ENCODE measurements at places on chromosomes 2 and 18. TPM values are rescaled to one million over a fixed set of nuclear protein-coding genes. Genes with fewer than 3 reads are reported as not detected.

The CRYGC gene
- not detected for total RNA-seq

The AMER3 gene
- not detected for total RNA-seq

The SH2D6 gene
- total RNA-seq: 0.74 TPM

The MC5R gene
- not detected for total RNA-seq

- H3K27me3 ChIP-seq: peaks cover 33% of the 10 kb centered on the region
- peak overlapping the region; percentile 9 for H3K27ac ChIP-seq
- peaks cover 23% of the 10 kb centered on the region for H3K4me1 ChIP-seq
- DNase-seq: peak; percentile 55
- no peaks in the 10 kb centered on the region for H3K36me3 ChIP-seq
Measured at GRCh38 chr2:65397122-65397521, 35.3 kb downstream of the SPRED2 start.

- no peaks in the 10 kb centered on the region for H3K27me3 ChIP-seq
- H3K36me3 ChIP-seq: peaks cover 14% of the 10 kb centered on the region
- DNase-seq: no peak
- peak overlapping the region; percentile 59 for H3K27ac ChIP-seq
Measured at GRCh38 chr2:218276986-218277755, 6.9 kb downstream of the PNKD start.

- H3K36me3 ChIP-seq: peaks cover 69% of the 10 kb centered on the region
- peaks cover 62% of the 10 kb centered on the region for H3K4me1 ChIP-seq
- peak overlapping the region; percentile 90 for H3K27ac ChIP-seq
- no peak for DNase-seq
- peak overlapping the region; percentile 77 for H3K4me3 ChIP-seq
Measured at GRCh38 chr2:201128033-201128432, 12.1 kb downstream of the CFLAR start.

DNA sequence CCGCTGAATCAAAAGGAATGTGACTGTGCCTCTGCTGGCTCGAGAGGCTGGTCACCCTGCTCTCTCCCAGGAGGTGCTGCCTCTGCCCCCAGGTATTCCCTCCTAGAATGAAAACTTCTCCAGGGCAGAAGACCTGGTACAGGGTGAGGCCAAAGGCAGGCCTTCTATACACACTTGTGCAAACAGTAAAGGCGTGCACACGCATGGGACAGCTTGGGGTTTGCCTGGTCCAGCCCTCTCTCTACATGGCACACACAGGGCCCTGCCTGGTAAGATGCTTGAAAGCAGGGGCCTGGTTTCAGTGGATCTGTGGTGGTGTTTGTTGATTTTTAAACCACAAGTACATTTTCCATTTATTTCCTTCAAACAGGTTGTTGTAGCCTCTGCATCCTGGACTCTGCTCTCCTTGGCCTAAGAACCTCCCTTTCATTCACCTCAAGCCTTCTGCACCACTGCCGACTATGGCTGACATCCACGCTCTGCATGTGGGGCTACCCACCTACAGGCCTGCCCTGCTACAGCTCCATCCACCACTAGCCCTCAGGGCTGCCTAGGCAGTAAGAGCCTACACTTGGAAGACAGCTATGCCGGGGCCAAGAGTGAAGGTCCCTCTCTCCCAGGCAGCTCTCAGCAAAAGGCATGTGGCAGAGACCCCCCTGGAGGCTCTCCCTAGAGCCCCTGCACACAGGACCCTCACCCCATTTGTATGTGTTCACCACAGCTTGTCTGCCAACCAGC, 190.7 kb downstream of the ZBTB7C start:
- H3K4me1 ChIP-seq: no peaks in the 10 kb centered on the region
- H3K27ac ChIP-seq: no peak overlapping the region
- no peaks in the 10 kb centered on the region for H3K36me3 ChIP-seq
- H3K27me3 ChIP-seq: no peaks in the 10 kb centered on the region
- no peak for DNase-seq
- H3K4me3 ChIP-seq: no peak overlapping the region

- no peaks in the 10 kb centered on the region for H3K27me3 ChIP-seq
- DNase-seq: no peak
- H3K4me3 ChIP-seq: no peak overlapping the region
- peaks cover 5% of the 10 kb centered on the region for H3K36me3 ChIP-seq
- peaks cover 51% of the 10 kb centered on the region for H3K4me1 ChIP-seq
- peak overlapping the region; percentile 97 for H3K27ac ChIP-seq
Measured at GRCh38 chr2:98773169-98773568, 42.2 kb upstream of the MGAT4A start.

GRCh38 chr2:166338831-166339339, 36.9 kb downstream of the SCN9A start:
- no peak overlapping the region for H3K27ac ChIP-seq
- H3K4me3 ChIP-seq: no peak overlapping the region
- no peaks in the 10 kb centered on the region for H3K36me3 ChIP-seq
- no peak for DNase-seq

GRCh38 chr18:54916507-54916906, 42.8 kb downstream of the CCDC68 start:
- H3K4me1 ChIP-seq: no peaks in the 10 kb centered on the region
- H3K27me3 ChIP-seq: peaks cover 4% of the 10 kb centered on the region
- no peak for DNase-seq
- no peak overlapping the region for H3K4me3 ChIP-seq
- no peak overlapping the region for H3K27ac ChIP-seq
- no peaks in the 10 kb centered on the region for H3K36me3 ChIP-seq

DNA sequence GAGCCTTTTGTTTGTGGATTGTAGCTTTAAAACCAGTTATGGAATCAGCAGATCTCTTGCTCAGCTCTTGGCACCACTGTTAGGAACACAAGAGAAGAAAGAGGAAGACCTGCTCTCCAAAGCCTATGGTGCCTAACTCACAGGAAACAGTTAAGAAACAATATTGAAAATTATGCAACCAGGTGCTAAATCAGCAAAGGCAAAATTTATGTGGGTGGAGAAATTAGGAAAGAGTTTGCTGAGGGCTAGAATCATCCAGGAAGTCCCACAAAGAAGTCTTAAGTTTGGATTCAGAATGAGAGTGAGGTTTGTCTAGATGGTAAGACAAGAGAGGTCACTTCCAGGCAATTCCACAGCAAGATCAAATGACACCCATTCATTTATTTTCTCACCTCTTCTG, 49.4 kb downstream of the AOX1 start:
- no peaks in the 10 kb centered on the region for H3K27me3 ChIP-seq
- H3K27ac ChIP-seq: no peak overlapping the region
- no peaks in the 10 kb centered on the region for H3K4me1 ChIP-seq
- H3K4me3 ChIP-seq: no peak overlapping the region
- H3K36me3 ChIP-seq: no peaks in the 10 kb centered on the region

DNA sequence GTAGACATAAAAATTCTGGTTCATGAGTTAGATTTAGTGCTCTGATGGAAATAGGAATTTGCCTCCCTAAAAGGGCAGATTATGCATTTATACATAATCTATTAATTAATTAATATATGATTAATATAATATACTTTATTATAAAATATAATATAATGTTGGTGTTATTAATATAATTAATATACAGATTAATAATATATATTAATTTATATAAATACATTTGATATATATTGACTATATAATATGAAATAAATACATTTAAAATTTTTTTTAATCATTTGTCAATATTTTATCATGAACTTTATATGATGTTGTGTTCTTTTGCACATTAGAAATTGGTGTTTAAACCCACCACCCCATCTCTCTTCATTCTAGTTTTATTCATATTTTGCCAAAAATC, 652.1 kb upstream of the ZNF804A start:
- no peak overlapping the region for H3K27ac ChIP-seq
- no peaks in the 10 kb centered on the region for H3K27me3 ChIP-seq
- no peak for DNase-seq
- H3K36me3 ChIP-seq: no peaks in the 10 kb centered on the region

DNA sequence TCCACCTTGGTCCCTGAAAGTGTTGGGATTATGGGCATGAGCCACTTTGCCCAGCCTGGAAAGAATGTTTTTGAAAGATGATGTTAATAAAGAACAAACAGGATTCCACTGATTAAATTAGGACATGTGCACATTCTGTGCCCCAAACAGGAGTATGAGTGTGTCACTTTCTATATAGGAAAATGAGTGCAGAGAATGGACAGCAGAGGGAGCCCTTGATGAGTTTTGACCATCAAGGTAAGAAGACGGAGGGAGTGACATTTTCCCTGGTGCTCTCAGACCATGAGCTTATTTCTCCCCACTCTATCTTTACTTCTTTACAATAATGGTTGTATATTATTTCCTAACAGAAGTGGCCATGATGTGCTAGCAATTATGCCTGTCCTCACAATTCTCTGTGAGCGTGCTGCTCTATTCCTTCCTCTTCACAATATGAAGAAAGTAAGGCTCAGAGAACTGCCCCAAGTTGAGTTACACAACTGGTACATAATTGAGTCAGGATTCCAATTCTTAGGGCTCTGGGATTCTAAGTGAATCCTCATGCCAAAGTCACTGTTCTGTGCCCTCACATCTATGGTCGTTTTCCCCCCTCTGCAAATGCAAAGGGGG, 20.6 kb downstream of the RPL37A start:
- no peaks in the 10 kb centered on the region for H3K27me3 ChIP-seq
- peaks cover under 1% of the 10 kb centered on the region for H3K36me3 ChIP-seq
- no peak overlapping the region for H3K4me3 ChIP-seq
- DNase-seq: peak; percentile 37
- no peak overlapping the region for H3K27ac ChIP-seq
- H3K4me1 ChIP-seq: no peaks in the 10 kb centered on the region

- no peak for DNase-seq
- H3K36me3 ChIP-seq: no peaks in the 10 kb centered on the region
- no peak overlapping the region for H3K27ac ChIP-seq
Measured at GRCh38 chr2:235773188-235773928, 279.5 kb downstream of the AGAP1 start.

Measured in activated naive CD8-positive, alpha-beta T cell treated with anti-CD3 and anti-CD28 coated beads for 36 hours (primary cell).